GM23248 (cell line): ENCODE measurements at places on chromosomes 11 and 22. TPM values are rescaled to one million over a fixed set of nuclear protein-coding genes. Genes with fewer than 3 reads are reported as not detected.

GRCh38 chr22:42066126-42066761, 4.4 kb downstream of the NAGA start:
- DNase-seq, result no peak

DNA sequence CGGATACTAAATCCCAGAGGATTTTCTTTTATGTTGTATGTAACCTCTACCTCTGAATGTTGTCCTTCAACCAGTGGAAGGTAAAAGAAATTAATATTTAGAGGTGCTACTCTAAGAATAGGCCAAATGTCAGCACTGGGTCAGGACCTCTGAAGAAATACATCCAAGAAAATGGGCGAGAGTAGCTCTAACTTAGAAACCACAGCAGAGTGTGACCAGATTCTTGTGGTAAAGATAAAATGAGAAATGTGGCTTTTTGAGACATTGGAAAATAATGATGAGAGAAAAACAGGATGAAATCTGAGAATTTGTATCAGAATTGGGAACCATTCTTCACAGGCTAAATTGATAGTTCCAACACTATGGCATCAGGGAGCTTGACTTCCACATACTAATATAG, 63.5 kb downstream of the CSTPP1 start:
- DNase-seq, result no peak

DNA sequence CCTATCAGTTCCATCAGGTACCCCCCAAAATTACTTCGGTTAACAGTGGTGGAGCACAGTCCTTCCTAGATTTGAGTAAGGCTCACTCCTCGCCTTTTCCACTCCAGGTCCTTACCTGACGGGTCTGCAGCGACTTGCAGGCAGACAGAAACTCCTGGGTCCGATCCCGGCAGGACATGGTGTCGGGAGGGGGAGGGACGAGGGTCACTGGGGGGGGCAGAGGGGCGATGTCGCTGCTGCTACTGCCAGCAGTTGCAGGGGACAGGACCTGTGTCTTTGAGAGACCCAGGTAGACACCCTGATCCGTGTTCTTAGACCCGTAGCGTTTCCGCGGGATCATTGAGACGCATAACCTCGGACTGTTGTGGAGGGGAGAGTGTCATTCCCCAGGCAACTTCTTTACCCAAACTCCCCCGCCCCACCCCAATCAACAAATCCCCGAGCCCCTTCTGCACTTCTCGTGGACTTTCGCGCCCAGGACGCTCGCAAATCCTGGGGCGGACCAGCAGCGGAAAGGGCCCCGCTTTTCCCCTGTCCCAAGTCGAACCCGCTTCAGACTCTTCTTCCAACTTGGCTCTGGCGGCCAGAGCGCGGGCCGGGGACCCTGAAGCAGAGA, 839 bp downstream of the STX5 start:
- DNase-seq, result no peak

GRCh38 chr11:133134314-133135173, 397.8 kb downstream of the OPCML start:
- peak; percentile 50 for DNase-seq

- DNase-seq, result no peak
Observed at GRCh38 chr22:48299801-48300200, 1527.9 kb downstream of the BRD1 start.

GRCh38 chr22:38762551-38762983, 6.8 kb upstream of the SUN2 start:
- DNase-seq, result no peak

DNA sequence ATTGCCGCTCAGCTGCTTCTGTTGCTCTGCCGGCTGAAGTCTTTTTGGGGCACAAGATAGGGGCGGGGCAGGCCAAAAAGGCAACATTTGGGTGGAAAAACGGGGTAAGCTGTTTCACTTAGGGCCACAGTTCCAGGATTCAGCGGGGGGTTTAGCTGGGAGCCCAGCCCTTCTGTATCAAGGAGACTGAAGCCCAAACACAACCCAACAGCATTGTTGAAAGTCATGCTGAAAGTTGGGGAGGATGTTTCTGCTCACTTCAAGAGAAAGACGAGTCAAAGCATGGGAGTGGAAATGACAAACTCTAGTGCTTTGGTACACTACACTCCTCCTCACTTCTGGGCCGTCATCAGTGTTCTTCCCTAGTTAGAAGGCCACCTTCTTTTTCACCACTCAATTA, 56.1 kb upstream of the GNAZ start:
- no peak for DNase-seq

GRCh38 chr11:43589601-43590250, 90.8 kb upstream of the HSD17B12 start:
- no peak for DNase-seq

- DNase-seq, result no peak
Observed at GRCh38 chr22:38066381-38067027, 9.3 kb downstream of the PICK1 start.

DNA sequence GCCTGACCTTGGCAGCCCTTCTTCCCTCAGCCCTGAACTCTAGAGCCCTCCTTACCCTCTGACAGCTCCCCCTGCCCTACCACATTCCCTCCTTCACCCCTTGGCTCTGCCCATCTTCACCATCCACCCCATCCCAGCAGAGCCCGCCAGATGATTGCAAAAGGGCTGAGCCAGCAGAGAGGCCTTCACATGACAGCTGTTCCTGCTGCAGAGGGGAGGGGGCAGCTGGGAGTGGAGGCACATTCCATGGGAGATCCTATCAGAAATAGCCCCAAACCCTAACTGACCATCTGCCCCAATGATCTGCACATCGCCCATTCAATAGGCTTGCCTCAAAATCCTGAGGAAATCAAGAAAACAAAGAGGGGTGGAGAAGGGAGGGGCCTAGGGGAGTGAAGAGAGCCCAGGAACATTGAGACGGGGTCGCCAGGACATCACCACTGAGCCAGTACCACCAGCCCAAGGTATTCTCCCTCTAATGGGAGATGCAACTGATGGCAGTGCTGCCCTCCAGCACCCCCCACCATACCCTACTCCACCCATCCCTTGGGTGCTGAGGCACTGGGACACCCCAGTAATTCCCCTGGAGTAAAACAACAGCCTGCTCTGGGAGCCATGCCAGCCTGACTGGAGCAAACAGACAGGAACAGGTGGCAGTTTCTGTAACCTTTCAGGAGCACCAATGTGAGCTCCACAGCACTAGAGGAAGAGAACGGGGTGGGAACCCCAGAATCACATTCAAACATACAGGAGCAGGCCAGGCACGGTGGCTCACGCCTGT, 8.0 kb upstream of the AHNAK start:
- no peak for DNase-seq

DNA sequence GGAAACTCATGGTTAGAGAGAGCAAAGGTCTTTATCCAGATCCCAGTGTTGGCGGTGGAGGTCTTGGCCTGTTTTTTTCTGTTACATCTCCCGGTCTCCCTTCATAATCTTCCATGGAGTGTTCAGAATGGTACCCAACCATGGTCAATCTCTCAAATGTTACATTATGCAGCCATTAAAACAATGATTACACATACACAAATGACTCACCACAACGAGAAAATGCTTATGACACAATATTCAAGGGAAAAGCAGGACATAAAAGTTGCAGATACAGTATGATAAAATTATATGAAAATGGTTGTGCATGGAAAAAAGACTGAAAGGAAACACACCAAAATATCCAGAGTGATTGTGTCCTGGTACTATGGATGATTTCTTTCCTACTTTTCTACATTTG, 17.8 kb upstream of the CSNK1E start:
- peak; percentile 73 for DNase-seq

DNA sequence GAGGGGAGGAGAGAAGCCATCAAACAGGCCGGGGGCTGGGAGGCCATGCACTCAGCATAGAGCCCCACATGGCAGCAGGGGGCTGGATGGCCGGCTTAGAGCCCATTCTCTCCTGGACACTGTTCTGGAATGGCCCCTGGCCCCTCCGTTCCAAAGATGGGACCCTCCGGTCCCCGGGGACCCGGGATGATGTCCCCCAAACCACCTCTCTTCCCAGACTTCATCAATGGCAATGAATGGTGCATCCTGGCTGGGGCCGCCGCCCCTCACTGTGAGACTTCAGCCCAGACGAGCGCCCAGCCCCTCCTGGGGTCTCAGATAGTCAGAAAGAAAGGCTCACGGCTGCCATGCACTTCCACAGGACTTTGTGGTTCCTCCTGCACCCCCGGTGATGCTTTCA, 13.8 kb upstream of the RTN4R start:
- no peak for DNase-seq

GRCh38 chr11:11582011-11582701, 39.6 kb downstream of the GALNT18 start:
- DNase-seq, result no peak

- peak; percentile 27 for DNase-seq
Observed at GRCh38 chr11:74577624-74578396, 14.6 kb upstream of the POLD3 start.

- no peak for DNase-seq
Observed at GRCh38 chr22:23498811-23499798, 81.0 kb downstream of the IGLL1 start.

DNA sequence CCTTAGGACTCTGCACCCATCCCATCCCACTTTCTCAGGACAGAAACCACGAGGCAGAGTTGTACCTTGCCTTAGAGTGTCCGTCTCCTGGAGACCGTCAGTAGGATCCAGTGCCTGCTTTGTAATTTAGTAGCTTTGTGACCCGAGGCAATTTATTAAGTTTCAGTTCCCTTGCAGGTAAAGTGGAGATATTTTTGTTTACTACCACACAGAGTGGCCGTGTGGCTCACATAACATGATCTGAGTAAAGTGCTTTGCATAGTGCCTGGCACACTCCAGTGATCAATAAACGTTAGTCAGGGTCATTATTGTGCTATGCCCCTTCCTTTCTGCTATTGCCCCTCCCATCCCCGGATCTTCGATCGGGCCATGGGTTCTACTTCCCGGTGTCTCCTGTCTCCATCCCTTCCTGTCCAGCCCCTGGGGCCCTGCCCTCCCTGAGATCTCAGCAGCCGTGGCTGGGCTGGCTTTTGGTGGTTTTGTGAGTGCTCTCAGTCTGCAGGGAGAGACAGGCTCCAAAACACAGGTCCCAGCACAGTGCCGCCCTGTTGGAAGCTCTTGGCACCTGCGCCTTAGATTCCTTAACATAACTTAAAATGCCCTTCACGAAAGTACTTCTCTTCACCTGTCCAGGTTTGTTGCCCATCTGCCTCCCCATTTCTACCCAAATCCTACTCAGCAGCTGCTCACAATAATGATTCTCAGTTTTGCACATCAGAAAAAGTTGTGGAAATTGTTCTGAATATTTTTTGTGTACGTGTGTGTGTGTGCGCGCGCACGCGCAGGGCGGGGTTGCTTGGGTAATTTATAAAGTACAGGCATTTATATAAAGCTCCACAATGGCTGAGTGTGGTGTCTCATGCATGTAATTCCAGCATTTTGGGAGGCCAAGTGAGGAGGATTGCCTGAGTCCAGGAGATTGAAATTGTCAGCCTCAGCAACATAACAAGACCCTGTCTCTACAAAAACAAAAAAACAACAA, 753.7 kb downstream of the NTM start:
- no peak for DNase-seq

DNA sequence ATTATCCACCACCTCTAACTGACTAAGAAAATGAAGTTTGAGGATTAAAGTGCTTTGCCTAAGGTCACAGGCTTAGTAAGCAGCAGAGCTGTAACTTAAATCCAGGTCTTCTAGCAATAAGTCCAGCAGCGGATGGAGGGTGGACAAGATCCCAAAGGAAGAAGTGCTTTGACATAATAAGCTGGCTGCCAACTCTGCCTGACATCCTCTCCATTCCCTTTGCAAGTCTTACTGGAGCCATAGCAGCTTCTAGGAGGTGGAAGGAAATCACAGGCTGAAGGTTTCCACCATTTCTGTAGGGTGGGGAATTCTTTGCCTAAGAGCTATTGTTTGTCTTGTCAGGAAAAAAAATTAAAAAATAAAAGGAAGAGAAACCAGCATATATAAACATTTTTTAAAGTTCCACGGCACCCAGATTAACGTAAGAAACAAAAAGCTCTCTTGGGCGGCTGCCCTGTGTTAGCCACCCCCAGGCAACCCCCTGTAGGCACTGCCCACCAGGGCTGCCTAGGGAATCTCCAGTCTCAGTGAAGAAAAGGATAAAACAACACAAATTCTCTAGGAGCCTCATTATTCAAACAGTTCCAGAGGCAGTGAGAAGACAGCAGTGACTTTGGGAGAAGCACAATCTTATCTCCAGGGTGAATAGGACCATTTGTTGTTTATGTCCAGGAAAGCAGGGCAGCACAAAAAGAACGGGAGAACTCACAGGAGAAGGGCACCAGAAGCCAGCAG, 380.8 kb upstream of the CADM1 start:
- no peak for DNase-seq

- DNase-seq, result no peak
Observed at GRCh38 chr11:60813324-60813723, 28.2 kb downstream of the MS4A10 start.

DNA sequence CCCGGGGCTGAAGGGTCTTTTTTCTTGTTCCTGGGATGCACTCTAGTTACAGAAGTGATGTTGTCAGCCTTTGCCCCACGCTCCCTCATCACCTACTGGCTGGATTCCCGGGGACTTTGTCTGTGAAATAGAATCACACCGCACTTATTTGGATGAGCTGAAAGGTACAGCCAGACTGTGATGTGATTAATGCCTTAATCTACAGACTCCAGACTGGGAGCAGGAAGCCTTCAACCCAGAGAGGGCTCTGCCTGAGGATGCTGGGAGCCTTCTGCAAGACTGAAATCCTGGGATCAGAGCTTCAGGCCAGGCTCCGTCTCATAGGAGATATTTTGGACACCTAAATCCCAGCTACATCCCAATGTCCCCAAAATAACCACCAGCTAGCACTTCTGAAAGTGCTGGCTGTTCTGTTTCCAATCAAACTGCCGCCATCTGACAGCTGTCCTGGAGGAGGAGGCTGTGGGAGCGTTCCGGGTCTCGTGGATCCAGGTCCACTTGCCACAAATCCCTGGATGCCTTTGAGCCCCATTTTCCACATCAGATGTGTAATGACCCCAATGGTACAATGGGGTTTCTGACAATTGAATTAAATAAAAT, 688.5 kb downstream of the TBC1D22A start:
- no peak for DNase-seq

- no peak for DNase-seq
Observed at GRCh38 chr11:86403458-86403857, 28.8 kb downstream of the CCDC81 start.

- peak; percentile 74 for DNase-seq
Observed at GRCh38 chr22:35484651-35485556, 55.7 kb upstream of the RASD2 start.

- DNase-seq, result no peak
Observed at GRCh38 chr11:97894978-97895377, 1125.8 kb upstream of the CNTN5 start.

- no peak for DNase-seq
Observed at GRCh38 chr11:59267196-59267595, 54.5 kb upstream of the MPEG1 start.

- no peak for DNase-seq
Observed at GRCh38 chr22:37044634-37045625, 6.6 kb upstream of the KCTD17 start.

The TUB gene
- 12.3 and 12.9 TPM in 2 replicates for total RNA-seq

The SHANK2 gene
- total RNA-seq, result 0.22 and 3.9 TPM in 2 replicates

The SCN4B gene
- not detected in 2 replicates for total RNA-seq

The MED15 gene
- total RNA-seq, result 40.0 and 40.2 TPM in 2 replicates

The APOL5 gene
- total RNA-seq, result not detected in 2 replicates
